Ovary (tissue), 10 donors: ENCODE measurements at places on chromosomes 3 and 15. TPM values are rescaled to one million over a fixed set of nuclear protein-coding genes. Genes with fewer than 3 reads are reported as not detected.

GRCh38 chr3:15498431-15499214, 22.9 kb downstream of the COLQ start:
- no peak for DNase-seq

DNA sequence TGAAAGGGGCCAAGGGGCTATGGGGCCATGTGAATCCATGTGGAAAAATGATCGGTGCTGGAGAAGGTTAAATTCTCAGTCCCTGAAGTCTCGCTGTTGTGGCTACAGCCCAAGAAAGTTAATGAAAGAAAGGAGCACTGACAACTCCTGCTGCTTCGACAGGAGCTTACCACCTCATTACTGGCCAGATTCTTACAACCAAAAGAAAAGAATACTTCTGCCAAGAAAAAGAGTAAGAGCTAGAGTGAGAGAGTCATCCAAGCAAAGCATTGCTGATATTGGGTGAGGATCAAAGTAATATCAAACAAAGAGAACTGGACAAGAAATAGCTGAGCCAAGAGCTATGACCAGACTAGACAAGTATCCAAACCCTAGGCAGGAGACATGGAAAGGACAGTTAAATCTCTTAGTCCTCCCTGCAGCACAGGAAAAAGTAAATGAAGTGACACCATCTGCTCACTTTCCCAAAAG, 348.4 kb upstream of the PLSCR5 start:
- no peak for DNase-seq

GOLGA8J gene
- not detected for polyA plus RNA-seq

- no peak for DNase-seq
Measured at GRCh38 chr3:9109568-9109914, 139.9 kb downstream of the SRGAP3 start.

GPR87 gene
- not detected for polyA plus RNA-seq

GRCh38 chr3:103127098-103127630, 692.3 kb downstream of the ZPLD1 start:
- DNase-seq: no peak

DNA sequence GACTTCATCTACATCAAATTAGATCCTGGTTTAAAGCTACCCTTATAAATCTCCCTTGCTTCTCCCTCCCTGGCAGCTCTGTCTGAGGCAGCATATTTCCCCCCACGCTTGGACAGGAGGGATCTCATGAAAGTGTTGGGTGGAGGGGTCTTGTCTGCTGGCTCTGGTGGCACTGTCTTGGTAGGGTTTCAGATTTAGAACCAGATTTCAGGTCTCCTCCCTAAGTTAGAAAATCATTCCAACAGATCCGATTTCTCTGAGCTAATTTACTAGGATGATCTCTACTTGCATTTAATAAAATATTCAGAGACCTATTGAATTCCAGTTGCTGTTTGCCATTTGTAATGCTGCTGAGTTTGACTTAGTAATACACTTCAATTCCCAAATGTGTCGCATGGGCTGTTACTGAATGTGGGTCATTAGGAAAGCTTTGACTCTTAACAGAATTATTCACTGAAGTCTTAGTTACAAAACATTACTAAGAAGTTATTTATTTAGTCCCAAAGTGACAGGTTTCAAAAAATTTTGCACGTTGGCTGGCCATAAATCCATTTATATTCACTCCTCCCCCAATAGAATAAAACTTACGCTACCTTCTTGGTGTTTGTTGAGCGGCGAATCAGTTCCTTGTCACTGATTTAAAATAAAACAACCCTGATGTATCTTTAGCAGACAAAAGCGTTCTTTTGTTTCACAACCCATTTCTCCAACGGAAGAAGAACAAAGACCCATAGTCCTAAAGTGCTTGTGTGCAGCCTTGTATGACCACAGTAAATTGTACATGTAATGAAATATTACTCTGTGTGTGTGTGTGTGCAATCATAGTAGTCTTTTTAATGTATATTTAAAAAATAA, 84.5 kb downstream of the TRAK1 start:
- DNase-seq: no peak

KCNAB1 gene
- 8.0 TPM for polyA plus RNA-seq

PRR20G gene
- polyA plus RNA-seq: not detected

DNA sequence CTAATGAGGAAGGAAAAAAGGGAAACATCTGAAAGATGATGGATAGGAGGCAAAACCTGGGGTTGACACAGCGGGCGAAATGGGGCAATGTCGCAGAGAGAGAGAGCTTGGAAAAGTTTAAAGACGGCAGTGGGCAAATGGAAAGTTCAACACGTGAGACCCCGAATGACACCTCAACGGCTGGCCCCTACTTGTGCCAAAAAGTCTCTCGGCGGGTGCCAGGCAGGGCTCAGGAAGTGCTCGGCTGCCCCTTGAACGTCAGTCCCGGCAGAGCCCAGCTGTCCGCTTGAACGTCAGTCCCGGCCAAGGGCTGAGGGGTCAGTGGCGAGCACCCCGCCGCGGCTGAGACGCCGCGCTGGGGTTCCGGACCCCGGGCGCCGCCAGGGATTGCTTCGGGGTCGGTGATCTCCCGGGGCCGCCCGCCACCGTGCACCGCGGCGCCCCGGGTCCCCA, 658 bp downstream of the EOGT start:
- DNase-seq: peak; percentile 82

TNIK gene
- 1.1 TPM for polyA plus RNA-seq

DNA sequence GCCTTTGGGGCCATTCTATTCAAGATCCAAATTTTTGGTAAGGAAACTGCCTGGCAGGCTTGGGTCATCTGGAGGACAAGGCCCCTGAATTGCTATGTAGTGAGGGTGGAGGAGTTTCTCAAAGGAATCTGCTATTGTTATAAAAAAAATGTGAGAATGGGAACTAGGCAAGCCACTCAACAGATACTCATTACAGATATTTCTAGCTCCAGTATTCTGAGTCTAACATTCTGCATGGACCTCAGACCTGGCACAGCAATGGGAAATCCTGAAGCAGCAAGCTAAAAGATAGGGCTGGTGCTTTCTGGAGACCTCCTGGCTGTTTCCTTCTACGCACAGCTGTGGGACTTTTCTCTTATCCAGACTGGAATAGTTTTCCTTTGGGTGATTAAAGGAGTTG, 430.7 kb upstream of the RBMS3 start:
- DNase-seq: no peak

DNA sequence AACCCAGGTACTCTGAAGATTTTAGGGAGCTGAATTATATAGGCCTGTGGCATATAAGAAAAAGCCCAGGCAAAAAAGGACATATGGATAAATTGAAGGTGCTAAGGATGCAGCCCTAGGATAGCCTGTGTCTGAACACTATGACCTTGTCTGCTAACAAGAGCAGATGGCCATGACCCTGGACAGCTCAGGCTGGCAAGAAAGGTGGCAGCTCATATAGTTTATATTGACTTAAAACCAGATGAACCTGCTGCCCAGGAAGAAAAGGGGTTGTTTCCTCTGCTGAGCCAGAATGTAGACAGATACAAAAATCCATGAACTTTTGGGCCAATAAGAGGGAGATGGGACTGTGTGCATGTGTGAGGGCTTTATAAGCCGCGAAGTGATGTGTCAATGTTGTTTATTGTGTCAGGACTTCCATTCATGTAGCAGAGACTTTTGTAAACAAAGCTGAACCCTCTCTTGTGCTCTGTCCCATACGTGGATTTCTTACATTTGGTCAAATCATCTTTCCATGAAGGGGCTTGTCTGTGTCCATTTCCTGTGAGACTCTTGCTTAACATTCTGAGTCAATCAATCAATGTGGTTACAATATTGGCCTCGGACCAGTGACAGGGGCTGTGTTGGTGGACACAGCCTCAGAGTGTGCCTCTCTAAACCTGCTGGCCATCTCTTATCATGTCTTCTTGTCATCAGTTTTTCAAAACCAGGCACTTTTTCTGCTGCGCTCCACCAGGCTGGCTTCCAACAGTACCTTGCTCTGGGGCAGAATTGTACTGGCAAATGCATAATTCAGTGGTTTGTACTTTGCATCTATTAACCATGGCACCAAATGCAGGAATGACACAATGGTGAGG, 321.2 kb downstream of the WDR72 start:
- no peak for DNase-seq

DNA sequence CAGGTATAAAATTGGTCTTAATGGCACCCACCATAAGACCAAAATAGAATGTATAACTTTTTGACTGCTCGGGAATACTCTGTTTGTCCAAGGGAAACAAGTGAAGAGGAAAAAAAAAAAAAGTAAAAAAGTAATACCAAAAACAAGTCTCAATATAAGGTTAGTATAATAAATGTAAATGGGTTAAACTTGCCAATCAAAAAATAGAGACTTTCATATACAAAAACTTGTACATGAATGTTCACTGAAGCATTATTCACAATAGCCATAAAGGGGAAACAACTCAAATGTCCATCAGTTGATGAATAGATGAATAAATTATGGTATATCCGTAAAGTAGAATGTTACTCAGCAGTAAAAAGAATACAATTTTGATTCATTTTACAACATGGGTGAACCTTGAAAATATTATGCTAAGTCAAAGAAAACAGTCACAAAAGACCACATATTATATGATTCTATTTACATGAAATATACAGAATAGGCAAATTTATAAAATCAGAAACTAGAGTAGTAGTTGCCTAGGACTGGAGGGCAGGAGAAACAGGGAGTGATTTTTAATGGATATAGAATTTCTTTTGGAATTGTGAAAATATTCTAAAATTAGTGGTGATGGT, 39.6 kb upstream of the FGD5 start:
- DNase-seq: no peak

VEPH1 gene
- 0.48 TPM for polyA plus RNA-seq

- no peak for DNase-seq
Measured at GRCh38 chr15:92097474-92098178, 244.1 kb downstream of the SLCO3A1 start.

DNA sequence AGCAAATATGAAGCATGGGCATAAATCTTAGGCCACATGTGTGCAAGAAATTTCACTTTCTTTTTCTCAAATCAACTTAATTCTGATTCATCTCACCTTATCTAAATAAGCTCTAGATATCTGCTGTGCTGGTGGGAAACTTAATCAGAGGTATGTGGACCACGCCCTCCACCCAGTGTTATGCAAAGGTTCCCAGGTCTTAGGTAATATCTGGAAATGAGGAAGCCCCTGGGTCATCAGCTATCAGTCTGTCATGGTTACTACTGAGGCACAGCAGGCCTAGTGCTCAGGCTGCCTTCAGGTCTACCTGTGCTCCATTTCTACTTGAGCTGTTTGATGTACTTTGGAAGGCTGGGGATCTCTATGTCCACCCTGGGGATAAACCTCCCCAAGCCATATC, 134.4 kb upstream of the KCNH8 start:
- DNase-seq: no peak

GRCh38 chr3:128624526-128625138, 26.0 kb downstream of the RPN1 start:
- DNase-seq: no peak

- DNase-seq: peak; percentile 18
Measured at GRCh38 chr15:95017666-95018328, 786.4 kb downstream of the MCTP2 start.

RETNLB gene
- polyA plus RNA-seq: not detected

- no peak for DNase-seq
Measured at GRCh38 chr3:48832684-48833083, 15.0 kb downstream of the PRKAR2A start.

- DNase-seq: no peak
Measured at GRCh38 chr3:14555835-14556234, 15.7 kb upstream of the GRIP2 start.

DNA sequence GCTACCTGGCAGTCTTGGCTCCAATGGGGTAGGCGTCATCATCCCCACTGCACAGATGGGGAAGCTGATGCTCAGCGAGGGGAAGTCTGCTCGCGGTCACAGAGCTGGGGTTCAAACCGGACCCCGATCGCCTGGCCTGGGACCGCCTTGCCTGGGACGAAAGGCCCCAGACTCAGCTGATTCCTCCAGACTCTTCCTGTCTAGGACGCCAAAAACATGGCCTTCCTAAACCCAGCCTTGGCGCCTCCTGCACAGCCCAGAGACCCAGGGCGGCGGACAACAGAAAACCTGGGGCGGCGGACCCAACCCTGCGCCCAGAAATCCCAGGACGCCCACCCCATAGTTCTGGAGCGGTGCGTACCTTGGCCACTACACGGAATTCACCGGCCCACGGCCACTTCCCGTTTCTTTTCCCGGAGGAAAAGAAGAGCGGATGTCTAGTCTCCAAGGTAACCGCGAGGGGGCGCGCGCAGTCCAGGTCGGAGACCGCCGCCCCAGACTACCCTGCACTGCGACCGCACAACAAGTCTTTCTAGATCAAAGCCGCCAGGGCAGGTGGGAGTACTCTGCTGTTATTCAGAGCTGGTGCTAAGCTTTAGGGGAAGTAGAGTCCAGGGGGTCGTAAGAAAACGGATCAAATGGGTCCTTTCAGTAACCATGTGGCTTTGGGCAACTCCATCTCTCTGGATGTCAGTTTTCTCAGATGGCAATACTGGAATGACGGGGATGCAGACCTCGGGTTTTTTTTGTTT, 4.9 kb upstream of the IL17RD start:
- peak; percentile 82 for DNase-seq

DNA sequence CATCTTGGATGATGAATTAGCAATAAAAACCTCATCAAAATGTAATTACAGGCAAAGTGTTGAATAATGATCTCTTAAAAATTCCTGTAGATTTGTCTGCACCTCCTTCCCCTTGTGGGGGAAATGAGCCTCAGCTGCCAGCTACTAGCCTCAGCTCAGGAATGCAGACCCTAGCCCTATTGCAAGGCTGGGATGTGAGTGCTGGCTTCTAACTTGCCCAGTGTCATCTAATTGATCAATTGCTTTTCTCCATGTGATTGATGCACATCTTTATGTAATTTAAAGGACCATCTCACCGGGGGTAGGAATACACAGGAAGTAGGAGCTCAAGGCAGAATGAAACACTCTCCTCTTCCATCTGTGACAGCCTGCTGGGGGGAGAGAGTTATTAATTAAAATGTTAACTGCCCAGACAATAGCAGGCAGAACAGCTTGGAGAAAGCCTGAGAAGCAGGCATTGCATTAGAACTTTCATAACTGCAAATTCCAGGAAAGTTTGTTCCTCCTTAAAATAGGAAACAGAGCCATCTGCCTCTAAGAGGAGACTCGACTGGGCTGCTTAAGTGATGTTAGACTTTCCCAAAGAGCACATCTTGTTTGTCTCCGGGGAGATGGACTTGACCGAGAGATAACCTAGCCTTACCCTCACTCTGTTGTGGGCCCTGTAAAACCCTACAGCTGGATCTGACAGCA, 69.6 kb downstream of the LRTM1 start:
- DNase-seq: no peak

GRCh38 chr3:162845918-162846317, 1349.3 kb downstream of the OTOL1 start:
- DNase-seq: no peak

DNA sequence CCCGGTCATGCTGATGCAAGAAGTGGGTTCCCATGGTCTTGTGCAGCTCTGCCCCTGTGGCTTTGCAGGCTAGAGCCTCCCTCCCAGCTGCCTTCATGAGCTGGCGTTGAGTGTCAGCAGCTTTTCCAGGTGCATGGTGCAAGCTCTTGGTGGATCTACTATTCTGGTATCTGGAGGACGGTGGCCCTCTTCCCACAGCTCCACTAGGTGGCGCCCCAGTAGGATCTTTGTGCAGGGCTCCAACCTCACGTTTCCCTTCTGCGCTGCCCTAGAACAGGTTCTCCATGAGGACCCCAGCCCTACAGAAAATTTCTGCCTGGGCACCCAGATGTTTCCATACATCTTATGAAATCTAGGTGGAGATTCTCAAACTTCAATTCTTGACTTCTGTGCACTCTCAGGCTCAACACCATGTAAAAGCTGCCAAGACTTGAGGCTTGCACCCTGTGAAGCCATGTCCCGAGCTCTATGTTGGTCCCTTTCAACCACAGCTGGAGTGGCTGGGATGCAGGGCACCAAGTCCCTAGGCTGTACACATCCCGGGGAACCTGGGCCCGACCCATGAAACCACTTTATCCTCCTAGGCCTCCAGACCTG, 238.4 kb upstream of the MDFIC2 start:
- peak; percentile 61 for DNase-seq

MTHFS gene
- polyA plus RNA-seq: 21.5 TPM

PLSCR2 gene
- polyA plus RNA-seq: not detected
